Left hindlimb (tissue), 1 donor: ENCODE measurements at places on chromosomes 5 and 9.

- no peak for DNase-seq
These were observed 42.3 kb downstream of the NSUN2 start for GRCh38 chr5:6590581-6590980.

GRCh38 chr5:72063219-72063819 is 44.0 kb upstream of the MAP1B start:
- DNase-seq, result peak; percentile 35

- no peak for DNase-seq
These were observed 417.0 kb downstream of the ARHGEF28 start for GRCh38 chr5:74042959-74043358.

DNA sequence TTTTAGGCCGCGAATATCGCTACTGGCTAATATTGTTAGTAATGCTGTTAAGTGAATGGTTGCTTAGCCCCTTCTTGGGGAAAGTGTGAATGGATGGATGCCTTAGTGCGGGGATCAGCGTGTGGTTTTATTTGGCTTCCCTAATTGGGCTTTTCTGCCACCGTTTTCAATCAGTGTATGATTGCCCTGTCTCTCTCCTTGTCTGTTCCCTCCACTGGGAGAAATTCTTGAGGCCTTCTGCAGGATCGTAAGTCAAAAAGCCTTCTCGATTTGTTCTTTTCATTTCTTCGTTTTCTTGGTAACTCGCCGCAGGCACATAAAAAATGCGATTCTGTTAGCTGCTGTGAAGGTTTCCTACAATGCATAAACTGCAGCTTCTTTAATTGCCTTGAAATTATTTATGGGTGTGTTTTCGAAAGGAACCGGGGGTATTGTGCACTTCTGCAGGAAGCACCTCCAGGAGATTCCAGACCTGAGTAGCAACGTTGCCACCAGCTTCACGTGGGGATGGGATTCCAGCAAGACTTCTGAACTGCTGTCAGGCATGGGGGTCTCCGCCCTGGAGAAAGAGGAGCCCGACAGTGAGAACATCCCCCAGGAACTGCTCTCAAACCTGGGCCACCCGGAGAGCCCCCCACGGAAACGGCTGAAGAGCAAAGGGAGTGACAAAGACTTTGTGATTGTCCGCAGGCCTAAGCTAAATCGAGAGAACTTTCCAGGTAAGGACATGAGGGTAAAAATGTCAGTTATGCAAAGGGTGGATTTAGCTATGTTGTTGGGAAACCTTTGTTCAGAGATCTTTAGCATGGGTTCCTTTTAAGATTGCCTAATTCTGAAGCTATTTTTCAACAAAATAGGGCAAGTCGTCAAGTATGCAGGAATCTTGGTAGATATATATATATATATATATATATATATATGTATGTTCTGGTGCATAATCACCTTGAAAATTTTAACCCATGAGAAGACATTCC is 700 bp downstream of the SKP2 start:
- no peak for DNase-seq

DNA sequence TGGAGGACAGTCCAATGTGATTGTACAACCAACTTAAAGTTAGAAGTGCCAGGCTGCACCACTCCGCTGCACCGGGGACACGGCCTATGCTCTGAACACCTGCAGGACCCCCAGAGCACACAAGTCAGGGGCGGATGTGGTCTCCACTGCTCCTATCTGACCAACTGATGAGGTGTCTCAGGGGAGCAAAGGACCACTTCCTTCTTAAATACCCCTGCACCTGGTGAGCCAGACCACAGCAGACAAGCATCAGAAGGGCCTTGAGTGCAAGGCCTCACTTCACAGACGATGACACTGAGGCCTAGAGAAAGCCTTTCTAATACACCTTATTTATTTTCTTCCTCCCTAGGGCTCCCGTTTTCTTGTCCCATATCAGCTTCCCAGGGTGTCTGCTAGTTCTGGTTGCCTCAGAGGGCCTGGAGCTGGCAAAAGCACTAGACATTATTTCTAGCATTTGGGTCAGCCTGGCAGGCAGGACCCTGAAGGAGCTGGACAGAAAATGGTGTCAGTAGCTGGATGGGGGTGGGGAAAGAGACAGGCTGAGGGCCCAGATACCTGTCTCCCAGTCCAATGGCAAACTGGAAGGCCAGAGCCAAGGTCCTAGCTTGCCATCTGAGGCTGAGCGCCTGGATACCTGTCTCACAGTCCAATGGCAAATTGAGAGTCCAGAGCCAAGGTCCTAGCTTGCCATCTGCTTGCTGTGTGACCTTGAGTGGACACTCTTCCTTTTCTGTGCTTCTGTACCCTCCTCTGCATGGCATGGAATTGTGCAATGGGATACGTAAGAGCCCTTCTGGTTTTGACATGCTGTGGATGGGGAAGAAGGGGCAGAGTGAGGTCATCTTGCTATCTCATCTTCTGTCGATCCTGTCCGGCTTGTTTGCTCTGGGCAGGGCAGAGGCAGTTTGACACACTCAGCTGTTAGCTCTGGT is 9.0 kb downstream of the CCDC69 start:
- DNase-seq, result no peak

DNA sequence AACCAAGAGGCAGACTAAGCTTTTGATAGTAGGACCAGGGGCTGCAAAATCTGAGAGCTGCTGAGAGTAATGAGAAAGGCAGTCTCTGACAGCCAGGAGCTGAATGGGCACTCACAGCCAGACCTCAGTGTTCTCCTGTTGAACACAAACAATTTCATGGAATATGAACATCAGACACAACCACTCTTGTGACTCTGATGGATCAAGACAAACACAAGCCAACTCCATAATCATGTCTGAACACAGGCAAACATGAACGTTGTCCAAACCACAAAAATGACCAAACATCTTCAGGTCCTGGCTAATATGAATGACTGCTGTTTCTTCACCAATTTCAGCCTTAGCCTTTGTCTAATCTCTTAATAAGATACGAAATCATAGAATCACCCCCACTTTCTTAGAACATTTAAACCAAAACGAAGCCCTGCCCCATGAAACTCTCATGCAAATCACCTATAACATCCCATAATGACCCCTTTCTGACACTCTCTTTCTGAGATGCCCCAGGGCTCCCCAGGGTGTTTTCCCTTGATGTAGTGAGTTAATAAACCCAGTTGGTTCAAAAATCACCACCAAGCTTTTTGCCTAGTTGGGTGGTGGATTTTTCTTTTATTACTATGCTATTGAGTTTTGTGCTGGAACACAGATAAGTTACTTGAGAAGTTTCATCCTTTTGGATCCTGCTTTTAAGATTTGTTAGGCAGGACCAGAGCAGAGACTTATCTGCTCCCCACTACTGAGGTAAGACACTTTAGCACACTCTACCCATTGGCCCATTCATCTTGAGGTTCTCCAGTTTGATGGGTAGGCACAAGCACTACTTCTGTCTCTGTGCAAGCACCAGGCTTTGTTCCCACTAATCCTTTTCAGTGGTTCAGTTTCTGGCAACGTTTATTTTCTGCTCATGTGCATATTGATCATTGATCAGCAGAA is 5.9 kb upstream of the ERAP2 start:
- DNase-seq, result no peak

GRCh38 chr5:72541501-72542225 is 34.5 kb upstream of the ZNF366 start:
- peak; percentile 36 for DNase-seq

GRCh38 chr9:113636693-113637092 is 173.2 kb downstream of the RGS3 start:
- no peak for DNase-seq

DNA sequence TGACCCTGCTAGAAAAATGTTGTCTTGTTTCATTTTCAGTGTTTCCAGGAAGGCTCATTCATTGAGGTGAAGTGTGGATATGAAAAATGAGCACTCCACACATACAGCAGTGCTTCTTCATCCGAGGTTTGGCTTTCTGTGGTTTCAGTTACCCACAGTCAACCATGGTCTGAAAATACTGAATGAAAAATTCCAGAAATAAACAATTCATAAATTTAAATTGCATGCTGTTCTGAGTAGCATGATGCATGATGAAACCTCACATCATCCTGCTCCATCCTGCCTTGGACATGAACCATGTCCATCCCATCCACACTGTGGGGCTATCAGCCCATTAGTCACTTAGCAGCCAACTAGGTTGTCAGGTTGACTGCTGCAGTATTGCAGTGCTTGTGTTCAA is 10.4 kb upstream of the SLC45A2 start:
- no peak for DNase-seq

DNA sequence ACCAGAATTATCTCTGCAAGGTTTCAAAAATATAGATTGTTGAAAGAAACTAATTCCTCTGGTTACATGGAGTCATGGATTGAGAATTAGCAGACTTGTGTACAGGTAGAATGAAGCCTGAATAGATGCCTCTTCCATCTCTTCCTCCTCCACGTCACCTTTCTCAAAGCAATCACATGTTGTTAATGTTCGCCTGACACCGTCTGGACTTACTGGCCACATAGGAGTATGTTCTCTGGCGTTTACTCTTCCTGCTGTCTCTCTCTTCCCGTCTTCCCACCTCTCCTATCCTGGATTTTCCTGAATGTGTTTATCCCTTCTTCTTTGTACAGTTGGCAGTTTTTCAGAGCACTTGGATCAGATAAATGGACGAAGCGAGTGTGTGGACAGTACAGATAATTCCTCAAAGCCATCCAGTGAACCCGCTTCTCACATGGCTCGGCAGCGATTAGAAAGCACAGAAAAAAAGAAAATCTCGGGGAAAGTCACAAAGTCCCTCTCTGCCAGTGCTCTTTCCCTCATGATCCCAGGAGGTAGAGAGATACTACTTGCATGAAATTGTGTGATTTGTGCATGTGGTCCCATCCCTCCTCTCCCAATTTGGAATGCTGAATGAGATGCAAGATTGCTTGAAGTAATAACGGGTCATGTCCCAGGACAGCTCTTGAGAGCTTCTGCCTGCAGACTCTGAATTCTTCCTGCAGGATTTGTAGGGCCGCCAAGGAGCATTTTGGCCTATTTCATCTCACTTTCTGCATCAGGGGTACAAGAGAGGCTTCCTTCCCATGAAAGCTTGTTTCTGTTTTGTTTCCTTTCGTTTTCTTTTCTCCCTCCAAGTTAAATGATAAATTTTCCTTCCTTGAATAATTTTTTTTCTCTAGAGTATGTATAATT is 47.3 kb downstream of the CD180 start:
- peak; percentile 37 for DNase-seq

DNA sequence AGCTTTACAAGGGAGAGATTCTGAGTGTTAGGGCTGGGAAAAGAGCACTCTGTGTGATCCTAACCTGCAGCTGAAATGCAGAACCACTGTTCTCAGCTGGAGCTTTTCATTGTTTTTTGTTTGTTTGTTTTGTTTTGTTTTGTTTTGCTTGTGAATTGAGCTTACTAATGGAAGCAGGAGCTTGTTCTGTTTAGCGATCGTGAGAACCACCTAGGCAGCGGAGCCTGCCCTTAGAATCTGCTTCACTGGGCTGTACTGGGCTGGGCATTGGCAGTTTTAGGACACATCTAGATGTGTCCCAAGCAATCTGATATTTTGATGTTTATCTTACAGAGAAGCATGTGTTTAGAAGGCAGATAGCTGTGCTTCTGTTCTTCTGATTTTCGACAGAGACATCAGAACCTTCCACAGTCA is 14.3 kb downstream of the SYK start:
- no peak for DNase-seq

DNA sequence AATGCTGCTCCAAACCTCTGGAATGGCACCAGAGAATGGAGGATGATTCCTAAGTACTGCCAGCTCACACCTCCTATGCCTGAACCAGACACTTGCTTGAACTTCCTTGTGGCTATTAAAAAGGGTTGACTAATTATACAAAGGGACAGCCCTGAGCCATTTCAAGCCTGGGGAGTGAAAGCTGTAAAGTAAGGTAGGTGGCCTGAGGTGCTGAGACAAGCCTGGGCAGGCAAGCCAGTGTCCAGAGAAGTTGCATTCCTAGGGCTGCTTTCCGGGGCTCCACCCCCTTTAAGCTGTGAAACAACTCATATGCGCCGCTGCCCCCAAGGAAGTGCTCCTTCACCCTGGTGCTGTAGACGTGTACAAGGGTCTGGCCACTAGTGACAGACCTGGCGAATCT is 79.9 kb upstream of the SLC1A3 start:
- DNase-seq, result no peak

GRCh38 chr5:157476702-157477408 is 16.8 kb downstream of the NIPAL4 start:
- no peak for DNase-seq

- DNase-seq, result no peak
These were observed 89.2 kb upstream of the ZNF462 start for GRCh38 chr9:106773750-106774149.

GRCh38 chr9:89532478-89532877 is 34.6 kb upstream of the SEMA4D start:
- DNase-seq, result no peak

- DNase-seq, result no peak
These were observed 34.7 kb downstream of the GLT6D1 start for GRCh38 chr9:135604437-135605237.

DNA sequence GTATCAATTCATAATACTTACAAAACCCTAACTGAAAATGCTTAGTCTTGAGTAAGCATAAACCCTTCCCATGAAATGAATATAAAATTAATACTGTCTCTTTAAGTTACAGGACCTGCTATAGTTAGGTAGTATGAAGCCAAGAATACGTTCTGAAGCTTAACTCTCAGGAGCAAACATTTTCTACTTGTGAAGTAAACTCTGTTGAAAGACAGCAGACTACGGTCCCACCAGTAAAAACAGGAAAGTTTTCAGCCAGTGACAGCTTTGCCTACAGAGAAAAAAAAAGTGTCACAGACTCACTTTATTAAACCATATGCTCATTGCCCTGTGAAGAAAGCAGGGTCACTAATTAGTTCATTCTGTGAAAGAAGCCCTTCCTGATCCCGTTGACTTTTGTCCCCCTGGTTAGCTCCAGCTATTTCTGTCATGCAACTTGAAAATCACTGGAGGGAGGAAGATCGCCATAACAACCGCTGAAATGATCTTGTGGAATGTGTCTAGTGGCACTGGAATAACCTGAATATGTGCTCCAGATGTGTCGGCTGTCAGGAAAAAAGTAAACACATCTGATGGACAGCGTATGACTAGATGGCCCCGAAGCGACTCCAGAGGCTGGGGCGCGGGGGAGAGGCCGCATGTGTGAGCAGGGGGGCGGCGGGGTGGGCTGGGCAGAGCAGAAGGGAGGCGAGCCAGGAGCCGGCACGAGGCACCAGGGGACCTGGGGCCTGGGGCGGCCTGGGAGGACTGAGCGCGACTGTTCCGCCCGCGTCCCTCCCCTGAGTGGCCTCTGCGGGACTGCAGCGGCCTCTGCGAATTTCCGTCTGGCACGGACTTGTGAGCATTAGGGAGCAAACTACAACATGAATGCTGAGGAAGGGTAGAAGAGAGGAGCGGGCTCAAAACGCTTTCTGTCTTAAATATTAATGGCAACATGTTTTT is 41.9 kb downstream of the BNC2 start:
- DNase-seq, result peak; percentile 79

- no peak for DNase-seq
These were observed 186.7 kb upstream of the DAPK1 start for GRCh38 chr9:87310827-87311523.

- peak; percentile 70 for DNase-seq
These were observed 909 bp downstream of the AFF4 start for GRCh38 chr5:132962429-132963021.

GRCh38 chr9:17166346-17166745 is 31.5 kb downstream of the CNTLN start:
- DNase-seq, result no peak
